Ascending aorta (tissue), 2 donors: ENCODE measurements at places on chromosomes 5 and 9. TPM values are rescaled to one million over a fixed set of nuclear protein-coding genes. Genes with fewer than 3 reads are reported as not detected.

DNA sequence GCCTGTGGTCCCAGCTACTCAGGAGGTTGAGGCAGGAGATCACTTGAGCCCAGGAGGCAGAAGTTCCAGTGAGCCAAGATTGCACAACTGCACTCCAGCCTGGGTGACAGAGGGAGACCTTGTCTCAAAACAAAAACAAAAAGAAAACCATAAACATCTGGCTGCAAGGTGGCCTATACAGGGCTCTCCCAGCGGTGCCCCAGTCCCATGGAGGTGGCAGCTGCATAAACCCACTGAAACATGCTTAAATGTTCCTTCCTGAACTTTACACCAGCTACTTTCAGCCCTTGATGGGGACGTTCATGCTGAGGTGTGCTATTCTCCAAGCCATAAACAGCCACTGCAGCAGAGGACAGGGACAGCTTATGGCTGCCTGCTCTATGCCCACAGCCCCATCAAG is 35.6 kb downstream of the DROSHA start:
- peaks cover 83% of the 10 kb centered on the region for H3K36me3 ChIP-seq
- DNase-seq: no peak
- no peak overlapping the region for H3K27ac ChIP-seq

GRCh38 chr5:149265597-149265996 is 6.1 kb upstream of the AFAP1L1 start:
- no peaks in the 10 kb centered on the region for H3K36me3 ChIP-seq
- no peak overlapping the region for H3K4me3 ChIP-seq
- H3K4me1 ChIP-seq: no peaks in the 10 kb centered on the region
- H3K27ac ChIP-seq: no peak overlapping the region
- no peaks in the 10 kb centered on the region for H3K27me3 ChIP-seq

- peaks cover 47% of the 10 kb centered on the region for H3K36me3 ChIP-seq
- no peaks in the 10 kb centered on the region for H3K27me3 ChIP-seq
- H3K27ac ChIP-seq: no peak overlapping the region
- H3K4me1 ChIP-seq: no peaks in the 10 kb centered on the region
- no peak for DNase-seq
- H3K4me3 ChIP-seq: no peak overlapping the region
These were observed 13.6 kb downstream of the PRXL2C start for GRCh38 chr9:96641514-96641913.

DNA sequence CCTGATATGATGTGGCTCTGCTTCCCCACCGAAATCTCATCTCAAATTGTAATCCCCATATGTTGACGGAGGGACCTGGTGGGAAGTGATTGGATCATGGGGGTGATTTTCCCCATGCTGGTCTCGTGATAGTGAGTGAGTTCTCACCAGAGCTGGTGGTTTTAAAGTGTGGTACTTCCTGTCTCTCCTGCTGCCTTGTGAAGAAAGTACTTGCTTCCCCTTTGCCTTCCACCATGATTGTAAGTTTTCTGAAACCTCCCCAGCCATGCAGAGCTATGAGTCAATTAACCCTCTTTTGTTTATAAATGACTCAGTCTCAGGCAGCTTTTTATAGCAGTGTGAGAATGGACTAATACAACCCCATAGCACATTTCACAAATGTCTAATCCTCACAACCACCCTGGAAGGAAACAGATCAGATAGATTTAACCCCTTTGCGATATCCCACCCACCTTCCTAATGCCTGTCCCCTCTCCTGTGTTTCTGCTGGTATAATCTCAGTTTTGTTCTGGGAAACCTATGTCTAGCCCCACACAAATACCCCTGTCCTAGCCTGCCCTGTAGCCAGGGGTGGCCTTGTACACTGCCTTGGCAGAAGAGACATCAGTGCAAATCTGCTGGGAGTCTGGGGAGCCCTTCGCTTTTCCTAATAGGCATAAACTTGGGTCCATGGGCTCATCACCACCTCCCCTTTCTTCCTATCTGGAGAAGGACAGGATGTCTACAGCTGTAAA is 157.0 kb upstream of the RAI14 start:
- no peak for DNase-seq
- H3K4me1 ChIP-seq: peaks cover 64% of the 10 kb centered on the region
- no peaks in the 10 kb centered on the region for H3K36me3 ChIP-seq
- H3K27me3 ChIP-seq: no peaks in the 10 kb centered on the region

- no peak overlapping the region for H3K27ac ChIP-seq
- H3K4me1 ChIP-seq: no peaks in the 10 kb centered on the region
- H3K27me3 ChIP-seq: no peaks in the 10 kb centered on the region
- no peak overlapping the region for H3K4me3 ChIP-seq
These were observed 42.1 kb downstream of the TMOD1 start for GRCh38 chr9:97543561-97543960.

DNA sequence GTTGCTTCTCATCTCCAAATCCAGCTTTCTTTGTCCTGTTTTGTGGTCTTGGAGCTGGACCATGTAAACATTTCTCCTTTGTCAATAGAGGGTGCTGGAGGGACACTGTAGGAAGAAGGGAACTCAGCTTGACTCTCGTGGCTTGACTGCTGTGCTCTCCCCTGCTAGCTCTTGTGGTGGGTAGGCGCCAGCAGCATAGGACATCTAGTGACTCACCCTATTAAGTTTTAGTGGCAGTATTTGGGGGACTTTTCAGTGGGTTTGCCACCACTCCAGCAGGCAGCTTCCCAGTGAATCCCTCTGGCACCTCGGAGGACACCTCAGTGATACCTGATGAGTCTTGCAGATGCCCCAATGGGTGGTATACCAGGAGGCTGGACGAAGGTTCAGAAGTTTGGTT is 97.8 kb downstream of the TSSK1B start:
- H3K27ac ChIP-seq: no peak overlapping the region
- no peak for DNase-seq
- H3K27me3 ChIP-seq: no peaks in the 10 kb centered on the region
- H3K4me1 ChIP-seq: no peaks in the 10 kb centered on the region
- no peak overlapping the region for H3K4me3 ChIP-seq

DNA sequence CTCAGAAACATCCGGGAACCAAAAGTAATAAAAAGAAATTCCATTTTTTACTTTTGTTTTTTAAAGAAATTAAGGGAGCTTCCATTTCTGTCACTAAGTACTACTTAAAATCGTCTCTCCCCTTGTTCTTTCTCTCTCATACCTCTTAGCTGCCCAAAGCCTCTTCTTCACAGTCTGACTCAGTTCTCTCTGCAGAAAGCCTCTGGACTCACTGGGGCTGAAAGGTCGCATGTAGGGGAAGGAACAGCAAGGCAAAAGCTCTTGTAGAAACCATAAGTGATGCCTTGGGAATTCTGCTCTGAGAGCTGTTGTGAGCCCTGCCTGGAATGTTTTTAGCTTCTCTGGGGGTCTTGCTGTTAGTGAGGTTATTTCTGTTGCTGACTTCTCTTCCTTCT is 100.8 kb upstream of the RANBP3L start:
- H3K4me1 ChIP-seq: peaks cover 3% of the 10 kb centered on the region
- no peak overlapping the region for H3K4me3 ChIP-seq
- no peaks in the 10 kb centered on the region for H3K27me3 ChIP-seq
- no peaks in the 10 kb centered on the region for H3K36me3 ChIP-seq
- no peak for DNase-seq
- no peak overlapping the region for H3K27ac ChIP-seq

GRCh38 chr9:18040327-18040726 is 433.6 kb upstream of the ADAMTSL1 start:
- no peak overlapping the region for H3K27ac ChIP-seq
- H3K4me3 ChIP-seq: no peak overlapping the region
- no peaks in the 10 kb centered on the region for H3K27me3 ChIP-seq
- DNase-seq: no peak
- H3K4me1 ChIP-seq: peaks cover 33% of the 10 kb centered on the region

- no peak overlapping the region for H3K27ac ChIP-seq
- DNase-seq: no peak
- H3K27me3 ChIP-seq: no peaks in the 10 kb centered on the region
- H3K36me3 ChIP-seq: no peaks in the 10 kb centered on the region
These were observed 6.1 kb downstream of the CSNK1G3 start for GRCh38 chr5:123518111-123518510.

- no peaks in the 10 kb centered on the region for H3K36me3 ChIP-seq
- no peak overlapping the region for H3K27ac ChIP-seq
- H3K4me3 ChIP-seq: no peak overlapping the region
- no peak for DNase-seq
- H3K4me1 ChIP-seq: no peaks in the 10 kb centered on the region
These were observed 80.9 kb upstream of the SPATA31D4 start for GRCh38 chr9:81847181-81847915.

GRCh38 chr5:175692996-175693710 is 35.3 kb downstream of the HRH2 start:
- no peak for DNase-seq
- peaks cover 11% of the 10 kb centered on the region for H3K4me1 ChIP-seq
- H3K27me3 ChIP-seq: no peaks in the 10 kb centered on the region
- no peaks in the 10 kb centered on the region for H3K36me3 ChIP-seq

- H3K4me1 ChIP-seq: no peaks in the 10 kb centered on the region
- H3K36me3 ChIP-seq: no peaks in the 10 kb centered on the region
- H3K27me3 ChIP-seq: no peaks in the 10 kb centered on the region
These were observed 127.0 kb downstream of the ADAMTS2 start for GRCh38 chr5:179217956-179218942.

Gene NIPAL4
- not detected for total RNA-seq

Gene LHX3
- total RNA-seq: not detected

Gene ENHO
- total RNA-seq: not detected

Gene DNAI1
- total RNA-seq: not detected

Gene SAXO1
- total RNA-seq: 0.11 TPM
